ENCODE measurements at places on chromosomes 16 and 17.

DNA sequence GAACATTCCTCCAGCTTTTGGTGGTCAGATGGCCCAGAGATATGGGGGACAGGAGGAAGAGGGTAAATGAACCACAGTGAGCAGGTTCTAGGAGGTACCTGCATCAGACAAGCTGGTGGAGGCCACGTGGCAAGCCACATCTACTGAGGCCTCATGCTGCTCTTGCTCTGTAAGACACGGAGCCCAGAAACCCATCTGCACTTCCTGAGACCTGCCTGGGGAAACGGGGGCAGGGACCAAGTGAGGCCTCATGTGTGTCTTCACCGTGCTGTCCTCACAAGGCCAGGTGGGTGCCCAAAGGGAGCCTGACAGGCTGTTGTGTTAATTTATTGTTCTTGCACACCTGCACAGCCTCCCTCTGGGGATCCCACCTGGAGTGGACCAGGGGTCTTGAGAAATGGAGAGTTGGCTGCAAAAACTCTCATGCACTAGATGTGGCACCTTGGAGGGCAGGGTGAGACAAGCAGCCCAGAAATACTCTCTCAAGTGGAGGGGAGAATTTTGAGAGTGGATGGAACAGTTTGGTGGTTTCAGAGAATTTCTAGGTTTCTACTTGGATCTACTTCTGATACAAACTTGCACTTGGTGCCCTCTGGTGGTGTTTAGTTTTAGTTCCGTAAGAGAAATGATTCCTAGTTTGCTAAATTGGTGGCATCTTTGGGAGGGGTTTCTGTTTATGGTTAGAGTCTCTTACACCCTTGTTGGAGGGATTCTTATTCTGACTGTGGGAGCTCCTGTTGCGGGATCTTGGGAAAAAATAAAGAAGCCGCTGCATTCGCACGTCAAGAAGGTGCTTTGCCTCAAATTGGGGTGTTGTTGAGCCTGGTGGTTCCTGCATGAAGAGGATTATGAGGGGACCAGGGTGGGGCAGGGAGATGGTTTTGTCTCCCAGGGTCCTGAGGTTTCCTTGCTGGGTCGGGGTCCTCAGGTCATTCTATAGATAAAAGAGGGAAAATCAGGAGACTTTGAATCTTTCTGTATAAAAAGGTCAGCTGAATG is 47.5 kb downstream of the SLC6A2 start:
- no peak for DNase-seq

- DNase-seq, result no peak
Observed at GRCh38 chr16:12458591-12459358, 344.9 kb downstream of the CPPED1 start.

GRCh38 chr17:32570081-32570396 is 83.2 kb downstream of the CDK5R1 start:
- no peak for DNase-seq

DNA sequence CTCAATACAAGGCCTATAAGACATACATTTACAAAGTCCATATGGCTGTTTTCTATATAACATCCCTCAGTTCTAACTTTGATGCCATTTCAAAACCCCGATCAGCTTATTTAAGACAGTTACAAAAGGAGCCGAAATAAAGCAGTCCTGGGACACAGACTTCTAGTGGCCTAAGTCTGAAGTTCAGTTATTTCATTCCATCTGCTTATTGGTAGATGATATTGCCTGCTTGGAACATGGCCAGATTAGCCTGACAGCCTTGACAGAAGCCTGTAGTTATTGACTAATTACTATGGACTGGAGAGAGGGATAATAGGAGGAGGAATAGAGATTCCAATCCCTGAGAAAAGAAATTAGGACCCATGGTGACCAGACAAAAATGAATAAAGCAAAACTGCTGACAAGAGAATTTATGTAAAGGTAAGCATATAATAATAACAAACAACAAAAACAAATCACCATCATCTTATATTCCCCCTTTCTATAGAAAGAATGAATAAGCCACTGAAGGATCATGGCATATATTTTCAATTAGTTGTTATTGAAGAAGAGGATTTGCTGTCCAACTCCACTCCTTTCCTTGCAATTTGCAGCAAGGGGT is 206.3 kb upstream of the TOM1L1 start:
- no peak for DNase-seq

GRCh38 chr16:65919145-65919985 is 447.1 kb upstream of the CDH5 start:
- DNase-seq, result no peak

DNA sequence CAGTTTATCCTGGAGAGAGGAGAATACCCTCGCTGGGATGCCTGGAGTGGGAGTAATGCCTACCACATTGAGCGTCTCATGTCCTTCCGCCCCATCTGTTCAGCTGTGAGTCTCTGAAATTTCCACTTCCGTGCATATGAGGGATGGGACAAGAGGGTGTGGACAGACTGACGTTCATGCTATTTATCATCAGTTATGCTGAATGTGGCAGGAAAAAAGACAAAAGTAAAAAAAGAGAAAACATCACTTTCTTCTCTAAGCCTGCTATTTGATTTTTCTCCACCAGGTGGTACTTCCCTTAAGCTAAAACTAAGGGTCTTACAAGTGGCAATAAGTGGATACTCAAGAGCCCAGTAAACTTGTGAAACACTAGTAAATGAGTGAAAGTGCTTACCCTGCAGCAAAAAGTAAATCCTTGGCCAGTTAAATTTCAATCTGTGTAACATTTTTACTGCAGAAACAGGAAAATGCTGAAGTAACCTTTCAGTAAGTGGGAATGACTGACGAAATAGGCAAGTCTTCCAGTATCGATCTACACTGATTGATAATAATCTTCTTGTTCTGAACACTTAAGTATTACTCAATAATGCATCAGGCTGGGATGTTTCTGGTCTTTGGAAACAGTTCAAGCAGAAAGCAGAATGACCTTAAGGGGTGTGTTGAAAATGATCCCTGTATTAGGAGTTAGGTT is 5.6 kb downstream of the CRYBA1 start:
- no peak for DNase-seq

DNA sequence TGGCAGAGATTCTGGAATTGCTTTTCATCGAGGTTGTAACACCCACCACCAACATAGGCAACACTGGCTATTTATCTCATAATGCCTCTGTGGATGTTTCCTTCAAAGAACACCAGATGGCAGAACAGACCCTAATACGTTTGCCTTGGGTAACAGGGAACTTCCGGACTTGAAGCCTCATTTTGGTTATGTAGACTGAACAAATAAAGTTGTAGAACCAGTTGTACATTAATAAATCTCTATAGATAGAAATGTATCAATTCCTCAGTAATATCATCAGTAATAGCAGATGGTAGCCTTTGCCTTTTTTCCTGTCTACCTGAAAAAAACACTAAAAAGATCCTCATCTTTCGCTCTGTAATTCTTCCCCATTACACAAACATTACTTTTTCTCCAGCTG is 25.9 kb upstream of the APOH start:
- no peak for DNase-seq

GRCh38 chr17:43601280-43602039 is 55.3 kb upstream of the ETV4 start:
- no peak for DNase-seq

DNA sequence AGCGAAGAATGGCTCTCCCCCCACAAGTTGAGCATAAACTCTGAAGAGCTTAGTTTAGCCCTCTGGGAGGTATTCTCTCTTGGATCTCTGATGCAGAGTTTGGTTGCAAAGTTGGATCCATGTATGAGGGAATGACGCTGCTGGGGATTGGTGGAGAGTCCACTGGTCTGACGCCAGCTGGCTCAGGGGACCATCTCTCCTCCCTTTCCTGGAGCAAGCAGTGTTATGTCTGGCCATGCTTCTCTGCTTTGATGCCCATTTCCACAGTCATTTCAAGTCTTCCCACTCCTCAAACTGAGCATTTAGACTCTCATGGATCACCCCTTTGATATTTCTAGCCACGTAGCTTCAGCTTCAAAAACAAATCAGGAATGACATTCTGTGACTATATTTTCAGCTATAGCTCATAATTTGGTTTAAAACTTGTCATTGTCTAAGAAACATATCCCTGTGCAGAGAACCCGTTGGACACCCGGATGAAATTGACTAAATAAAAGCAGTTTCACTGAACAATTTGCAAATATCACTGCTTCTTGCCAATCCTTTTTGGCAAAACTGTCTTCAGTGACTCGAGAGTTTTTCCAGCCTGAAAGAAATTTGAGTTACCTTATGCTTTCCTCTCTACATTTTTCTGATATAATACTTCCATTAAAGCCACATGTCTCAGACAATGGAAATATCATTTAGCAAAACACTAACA is 193.4 kb upstream of the CDH11 start:
- no peak for DNase-seq

DNA sequence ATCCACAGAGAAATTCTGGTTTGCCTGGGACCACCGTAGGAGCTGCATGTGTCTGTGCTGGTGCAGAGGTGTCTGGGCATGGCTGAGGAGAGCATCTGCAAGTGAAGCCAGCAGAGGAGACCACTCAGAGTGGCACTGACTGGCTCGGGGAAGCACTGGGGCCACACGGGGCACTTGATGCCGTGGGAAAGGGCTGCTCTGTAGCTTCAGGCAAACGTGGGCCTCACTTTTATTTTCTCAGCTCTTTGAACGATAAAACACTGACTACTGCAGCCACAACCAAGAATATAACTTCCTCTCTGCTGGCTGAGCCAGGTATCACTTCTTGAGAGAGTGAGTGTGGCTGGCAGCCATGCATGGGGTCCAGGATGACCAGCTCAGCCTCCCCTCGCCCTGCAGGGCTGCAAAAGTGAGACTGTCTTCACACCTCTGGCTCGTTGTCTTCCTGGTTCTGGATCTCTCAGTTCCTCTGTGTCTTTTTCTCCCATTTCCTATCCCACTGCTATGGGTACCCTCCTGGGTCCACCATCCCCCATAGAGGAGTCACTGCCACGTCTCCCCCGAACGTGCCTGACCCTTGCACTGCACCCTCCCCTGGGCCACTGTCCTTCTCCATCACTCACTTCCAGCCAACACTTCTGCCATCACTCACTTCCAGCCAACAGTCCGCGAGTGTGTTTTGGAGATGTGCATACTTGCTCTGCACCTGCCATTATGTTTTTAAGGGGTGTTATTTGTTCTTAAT is 201.4 kb upstream of the CHMP6 start:
- DNase-seq, result no peak

DNA sequence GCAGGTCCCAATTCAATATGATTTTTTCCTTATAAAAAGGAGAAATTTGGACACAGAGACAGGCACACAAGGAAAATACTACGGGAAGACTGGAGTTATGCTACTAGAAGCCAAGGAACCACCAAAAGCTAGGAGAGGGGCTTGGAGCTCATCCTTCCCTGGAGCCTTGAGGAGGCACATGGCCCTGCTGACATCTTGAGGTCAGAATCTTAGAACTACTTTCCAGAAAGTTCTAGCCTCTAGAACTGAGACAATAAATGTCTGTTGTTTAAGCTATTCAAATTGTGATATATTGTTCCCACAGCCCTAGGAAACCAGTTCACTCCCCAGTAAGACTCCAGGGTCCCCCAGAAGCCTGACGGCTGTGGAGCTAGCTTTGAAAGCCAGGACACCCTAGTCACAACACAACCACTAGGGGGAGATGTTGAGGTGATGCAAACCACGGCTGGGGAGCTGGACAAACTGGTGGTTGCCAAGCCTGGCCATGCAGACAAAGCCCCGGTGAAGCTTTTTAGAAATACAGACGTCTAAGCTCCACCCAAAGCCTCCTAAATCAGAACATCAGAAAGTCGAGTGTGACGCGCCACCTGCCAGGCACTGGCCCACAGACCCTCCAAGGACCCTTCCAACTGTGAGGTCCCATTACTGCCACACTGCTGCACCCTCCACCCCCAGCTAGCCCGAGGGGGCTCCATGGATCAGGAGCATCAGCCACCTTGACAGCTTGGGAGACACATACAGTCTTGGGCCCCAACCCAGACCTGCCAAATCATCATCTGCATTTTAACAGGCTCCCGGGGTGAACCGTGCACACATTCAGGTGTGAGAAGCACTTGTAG is 106.4 kb downstream of the SLC39A11 start:
- no peak for DNase-seq

DNA sequence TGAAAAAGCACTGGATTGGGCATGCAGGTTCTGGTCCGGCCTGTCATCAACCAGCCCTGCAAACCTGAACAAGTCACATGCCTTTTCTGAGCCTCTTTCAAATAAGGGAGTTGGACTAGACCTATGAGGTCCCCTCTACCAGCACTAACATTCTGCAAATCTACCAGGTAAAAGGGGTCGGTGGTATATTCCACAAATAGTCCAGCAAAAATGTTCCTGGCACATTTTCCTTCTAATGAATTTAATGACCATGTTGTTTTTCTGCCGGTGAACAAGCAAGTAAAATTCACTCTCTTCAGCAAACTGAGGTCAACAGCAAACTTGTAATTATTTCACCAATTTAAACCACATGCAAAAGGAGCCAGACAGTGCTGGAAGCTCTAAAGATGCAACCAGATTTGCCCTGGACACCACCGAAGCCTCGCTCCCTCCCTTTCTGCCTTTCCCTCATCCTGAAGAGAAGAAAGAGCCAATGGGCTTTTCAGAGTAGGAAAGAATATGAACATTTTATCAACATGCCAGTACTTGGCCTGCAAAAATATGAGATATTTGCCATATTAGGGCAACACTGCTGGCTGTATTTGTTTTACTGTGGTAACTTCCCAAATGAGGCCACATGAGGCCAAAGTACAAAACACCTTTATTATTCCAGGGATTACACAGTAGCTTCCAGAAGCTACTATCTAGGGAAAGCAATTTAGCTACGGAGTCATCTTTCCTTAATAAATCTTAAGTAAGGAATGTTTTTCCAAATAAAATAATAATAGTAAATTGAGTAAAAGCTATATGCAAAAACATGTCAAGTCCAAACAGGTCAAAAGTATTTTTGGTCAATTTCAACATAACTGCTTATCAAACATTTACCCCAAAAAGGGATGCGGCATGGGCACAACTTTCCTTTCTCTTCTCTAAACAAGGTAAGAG is 45.0 kb downstream of the USP31 start:
- DNase-seq, result no peak

DNA sequence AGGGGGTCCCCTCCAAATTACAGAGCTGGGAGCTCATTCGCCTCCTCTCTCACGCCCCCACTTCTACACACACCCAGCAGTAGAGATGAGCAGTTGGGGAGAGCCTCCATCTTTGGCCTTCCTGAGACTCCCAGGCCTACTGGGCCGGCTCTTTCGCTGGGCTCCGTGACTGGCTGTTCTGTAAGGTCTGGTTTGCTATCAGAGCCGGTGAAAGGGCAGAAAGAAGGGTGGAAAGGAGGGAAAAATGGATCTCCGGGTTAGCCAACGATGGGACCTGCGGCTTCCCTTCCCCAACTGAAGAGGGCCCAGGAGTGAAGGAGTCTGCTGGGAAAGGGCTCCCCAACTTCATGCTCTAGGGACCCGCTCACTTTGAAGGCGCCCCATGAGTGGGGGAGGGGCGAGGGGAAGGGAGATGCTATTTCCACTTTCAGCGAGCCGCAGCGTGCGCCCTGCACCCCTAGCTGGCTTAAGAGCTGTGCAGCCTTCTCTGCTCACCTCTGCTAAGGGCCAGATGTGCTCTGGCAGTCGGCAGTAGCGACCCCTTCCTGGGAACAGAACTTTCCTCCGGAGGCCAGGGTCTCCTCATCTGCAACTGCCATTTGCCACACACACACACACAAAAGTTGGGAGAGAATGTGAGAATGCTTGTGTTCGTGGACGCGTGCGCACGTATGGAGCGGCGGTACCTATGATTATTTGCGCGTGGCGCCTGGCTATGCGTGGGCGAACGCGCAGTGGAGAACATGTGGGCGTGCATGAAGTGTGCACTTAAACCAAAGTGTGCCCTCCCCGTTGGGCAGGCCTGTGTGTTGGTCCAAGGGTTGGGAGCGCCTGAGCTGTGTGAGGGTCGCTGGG is 2.9 kb upstream of the FOXF1 start:
- DNase-seq, result no peak

Measured in T1000 (cell line).